ENCODE measurements at places on chromosomes 12 and 14. TPM values are rescaled to one million over a fixed set of nuclear protein-coding genes. Genes with fewer than 3 reads are reported as not detected.

DNA sequence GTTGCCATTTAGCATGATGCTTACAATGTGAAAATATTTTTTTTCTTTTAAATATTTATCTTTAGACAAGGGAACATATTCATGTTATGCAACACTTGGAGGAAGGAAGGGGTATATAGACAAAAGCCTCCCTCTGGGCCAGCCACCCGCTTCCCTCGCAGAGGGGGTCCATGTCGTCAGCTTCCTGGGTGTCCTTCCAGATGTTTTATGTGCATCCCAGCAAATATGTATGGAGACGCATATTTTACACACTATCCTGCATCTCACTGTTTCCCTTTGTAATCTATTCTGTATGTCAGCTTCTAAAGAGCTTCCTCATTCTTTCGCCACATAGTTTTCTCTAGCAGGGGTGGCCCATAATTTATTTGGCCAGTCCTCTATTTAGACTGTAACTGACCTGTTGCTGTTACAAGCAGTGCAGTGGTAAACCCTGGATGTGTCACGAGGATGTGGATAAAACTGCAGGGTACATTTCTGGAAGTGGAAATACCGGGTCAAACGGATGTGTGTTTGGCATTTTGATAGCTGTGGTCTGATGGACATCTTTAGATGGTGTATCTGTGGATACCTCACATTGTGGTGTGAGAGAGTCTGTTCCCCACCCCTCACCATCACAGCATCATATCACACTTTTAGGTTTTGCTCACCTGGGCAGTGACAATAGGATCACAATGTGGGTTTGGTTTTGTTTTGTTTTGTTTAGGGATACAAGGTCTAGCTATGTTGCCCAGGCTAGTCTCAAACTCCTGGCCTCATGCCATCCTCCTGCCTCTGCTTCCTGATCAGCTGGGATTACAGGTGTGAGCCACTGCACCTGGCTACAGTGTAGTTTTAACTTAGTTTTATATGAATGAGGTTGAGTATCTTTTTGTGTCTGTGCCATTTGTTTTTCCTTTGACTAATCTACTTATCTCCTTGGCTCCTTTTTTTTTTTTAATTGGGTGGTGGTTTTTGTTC is 31.6 kb downstream of the FAM222A start:
- no peak for DNase-seq

DNA sequence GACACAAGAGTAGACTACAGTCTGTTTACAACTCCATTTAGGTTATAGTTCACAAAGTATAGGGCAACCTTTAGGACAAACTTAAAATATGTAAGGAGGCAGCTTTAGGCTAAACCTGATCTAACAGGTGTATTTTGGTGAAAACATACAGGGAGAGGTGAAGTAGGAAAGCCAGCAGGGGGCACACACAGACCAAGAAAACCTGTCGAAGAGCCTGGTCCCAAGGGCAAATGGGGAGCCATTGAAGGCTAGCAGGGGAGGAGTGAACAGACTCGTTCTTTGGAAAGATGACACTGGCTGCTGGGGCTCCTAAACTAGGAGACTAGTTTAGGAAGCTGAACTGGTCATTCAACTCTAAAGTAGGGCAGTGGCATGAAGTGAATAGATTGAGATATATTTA is 138.8 kb upstream of the WSCD2 start:
- DNase-seq, result peak; percentile 20

DNA sequence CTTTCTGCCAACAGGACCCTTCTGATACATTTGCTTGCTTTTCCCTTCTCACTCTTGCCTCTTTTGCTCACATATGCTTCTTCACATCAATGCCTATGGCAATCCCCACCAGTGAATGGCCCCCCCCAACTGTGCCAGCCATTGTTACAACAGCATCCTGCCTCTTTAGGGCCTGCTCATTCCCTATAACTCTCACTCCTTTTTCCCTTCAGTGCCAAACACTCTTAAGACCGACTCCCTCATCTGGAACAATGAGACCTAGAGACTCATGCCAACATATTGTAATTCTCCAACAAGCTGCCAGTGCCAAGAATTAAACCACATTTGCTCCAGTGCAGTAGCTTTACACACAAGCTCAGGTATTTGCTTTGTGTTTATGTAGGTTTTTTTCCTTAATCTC is 189.0 kb downstream of the SOX5 start:
- DNase-seq, result no peak

DNA sequence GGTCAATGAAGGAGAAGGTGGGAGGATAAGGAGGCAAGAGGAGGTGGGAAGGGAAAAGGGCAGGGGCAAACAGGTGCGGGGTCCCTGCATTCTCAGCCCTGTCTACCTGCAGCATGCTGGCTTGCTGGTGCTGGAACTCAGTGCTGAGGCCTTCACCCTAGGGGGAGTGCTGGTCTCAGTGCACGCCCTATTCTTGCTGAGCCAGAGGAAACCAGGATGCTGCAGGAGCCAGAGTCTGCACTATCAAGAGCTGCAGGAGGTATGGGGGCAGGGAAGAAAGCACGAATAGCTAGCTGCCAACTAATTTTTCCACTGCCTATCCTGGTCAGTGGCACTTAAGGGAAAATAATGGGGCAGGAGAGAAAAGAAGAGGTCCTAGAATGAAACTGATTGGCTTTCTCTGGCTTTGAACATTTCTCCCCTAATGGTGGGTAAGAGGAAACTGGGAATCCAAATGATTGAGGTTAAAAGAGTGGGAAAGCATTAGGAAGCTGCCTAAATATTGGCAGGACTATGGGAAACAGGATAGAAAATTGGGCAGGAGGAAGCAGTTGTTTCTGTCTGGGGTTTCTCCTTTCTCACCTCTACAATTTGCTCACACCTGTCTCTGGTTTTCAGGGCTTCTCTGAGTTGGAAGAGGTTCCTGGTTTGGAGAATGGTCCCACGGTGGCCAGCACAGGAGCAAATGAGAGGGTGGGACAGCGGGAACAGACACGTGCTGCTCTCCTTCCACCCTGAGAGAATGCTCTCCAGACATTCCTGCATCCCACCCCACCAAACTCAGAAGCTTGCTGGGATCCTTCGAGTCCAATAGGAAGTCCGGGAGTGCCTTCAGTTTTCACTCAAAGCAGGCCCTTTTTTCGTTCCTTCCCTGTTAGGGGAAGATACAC is 1.9 kb downstream of the TMEM253 start:
- no peak for DNase-seq

Gene KIF21A
- 53.6 TPM for total RNA-seq

DNA sequence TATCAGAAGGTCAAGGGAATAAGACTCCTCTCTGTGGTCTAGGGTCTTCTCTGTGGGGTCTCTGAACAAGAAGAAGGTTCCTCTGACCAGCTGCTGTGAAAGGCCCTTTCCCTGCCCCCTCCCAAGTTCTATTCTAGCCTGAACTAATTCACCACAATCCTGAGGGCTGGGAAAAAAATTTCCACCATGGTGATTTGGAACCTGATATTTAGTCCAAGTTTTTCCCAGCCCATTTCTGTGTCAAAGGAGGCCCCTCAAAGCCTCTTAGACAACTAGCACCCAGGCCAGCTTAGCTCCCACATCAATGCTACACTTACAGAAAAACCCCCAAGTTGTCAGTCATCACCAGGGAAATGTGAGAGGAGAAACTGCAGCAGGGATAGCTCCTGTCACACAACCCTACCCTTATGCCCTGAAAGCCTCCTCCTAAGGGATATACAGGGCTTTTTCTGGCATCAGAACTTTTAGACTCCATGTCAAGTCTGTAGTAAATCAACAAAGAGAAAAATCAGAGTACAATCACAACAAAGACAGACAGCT is 4.5 kb downstream of the FMNL3 start:
- DNase-seq, result no peak

Gene CLEC4E
- not detected for total RNA-seq

GRCh38 chr12:48198985-48199384 is 4.1 kb downstream of the OR10AD1 start:
- DNase-seq, result no peak

GRCh38 chr14:71675126-71675899 is 256.9 kb upstream of the RGS6 start:
- DNase-seq, result no peak

- DNase-seq, result no peak
These were observed 19.1 kb downstream of the ANKRD9 start for GRCh38 chr14:102490456-102490855.

Measured in neural crest cell (in vitro differentiated cells).